Activated T-cell treated with anti-CD3 and anti-CD28 coated beads for 1 hour (primary cell): ENCODE measurements at places on chromosomes 16 and 17.

GRCh38 chr16:5379954-5380353, 282.4 kb upstream of the EEF2KMT start:
- no peak for DNase-seq

DNA sequence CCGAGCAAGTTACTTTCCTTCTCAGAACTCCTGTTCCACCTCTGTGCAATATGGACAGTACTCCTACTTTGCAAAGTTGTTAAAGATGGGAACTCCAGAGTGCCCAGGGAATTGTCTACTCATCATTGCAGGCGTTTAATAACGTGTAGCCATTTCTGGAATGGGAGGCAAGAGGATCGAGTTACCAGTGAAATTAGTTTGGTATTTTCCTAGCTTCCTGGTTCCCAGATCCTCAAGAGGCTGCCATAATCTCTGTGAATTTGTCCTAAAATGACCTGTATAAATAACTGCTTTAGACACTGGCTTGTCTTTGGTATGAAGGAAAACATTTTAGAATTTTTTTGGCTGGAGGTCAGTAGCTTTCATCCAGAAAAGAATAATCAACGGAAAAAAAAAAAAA, 27.7 kb downstream of the WWOX start:
- no peak for DNase-seq

- DNase-seq = no peak
Measured at GRCh38 chr17:27640790-27641189, 9.8 kb downstream of the LGALS9 start.

DNA sequence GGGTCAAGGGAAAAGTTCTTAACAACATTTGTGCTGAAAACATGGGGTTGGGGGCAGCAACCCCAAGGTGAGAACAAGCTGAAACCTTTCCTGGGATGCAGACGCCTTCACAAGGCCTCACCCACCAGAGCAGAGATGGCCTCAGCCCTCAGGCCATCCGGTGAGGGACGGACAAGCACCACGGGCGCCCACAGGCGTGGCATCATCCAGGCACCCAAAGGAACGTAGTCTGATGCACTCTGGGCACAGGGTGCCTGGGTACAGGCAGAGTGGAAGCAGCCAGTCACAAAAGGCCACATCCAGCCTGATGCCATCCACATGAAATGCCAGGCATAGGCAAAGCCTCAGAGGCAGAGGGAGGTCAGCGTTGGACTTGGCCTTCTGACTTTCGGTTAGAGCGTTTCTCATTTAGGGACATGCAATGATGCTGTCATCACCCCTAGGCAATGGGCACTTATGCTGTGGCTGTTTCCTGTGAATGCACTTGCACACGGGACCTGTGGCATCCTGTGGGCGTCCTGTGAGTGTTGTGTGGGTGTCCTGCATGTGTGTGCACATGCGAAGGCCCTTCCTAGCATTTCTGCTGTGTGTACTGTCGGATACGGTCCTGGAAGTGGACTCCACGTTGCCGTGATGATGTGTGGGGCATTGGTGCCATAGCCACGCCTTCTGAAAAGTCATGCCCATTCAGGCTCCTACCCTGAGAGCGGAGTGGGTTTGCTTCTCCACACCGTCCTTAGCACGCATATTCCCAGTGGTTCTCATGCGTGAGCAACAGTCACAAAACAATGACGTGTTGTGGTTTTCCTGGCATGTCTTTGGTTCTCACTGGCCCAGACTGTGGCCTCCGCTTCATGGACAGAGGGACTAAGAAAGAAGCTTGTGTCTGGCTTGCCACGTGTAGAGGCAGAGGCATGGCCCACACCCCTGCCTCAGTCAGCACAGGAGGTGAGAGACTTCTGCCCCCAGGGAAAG, 52.7 kb upstream of the ZNF469 start:
- no peak for DNase-seq

- DNase-seq = no peak
Measured at GRCh38 chr16:88274847-88275246, 107.9 kb upstream of the ZNF469 start.

DNA sequence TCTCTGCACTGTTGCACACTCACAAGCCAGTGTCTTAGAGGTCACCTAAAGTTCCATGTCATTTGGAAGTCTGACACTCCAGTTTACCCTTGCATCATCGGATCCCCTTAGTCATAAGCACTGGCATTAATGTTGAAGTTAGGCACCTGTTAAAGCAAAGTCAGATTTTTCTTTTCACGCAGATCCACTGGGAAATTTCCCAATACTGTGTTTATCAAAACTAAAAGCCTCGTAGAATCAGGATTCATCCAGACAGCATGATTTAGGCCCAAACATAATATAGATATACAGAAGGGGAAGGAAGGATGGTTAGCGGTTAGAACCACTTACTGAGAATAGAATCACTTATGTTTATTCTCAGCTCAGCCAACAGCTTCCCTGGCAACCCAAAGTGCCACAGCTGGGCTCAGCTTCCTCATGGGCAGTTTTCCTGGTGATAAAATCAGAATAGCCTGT, 30.1 kb upstream of the HAPSTR1 start:
- DNase-seq = no peak
